Left ventricle myocardium inferior (tissue), 1 donor: ENCODE measurements at places on chromosomes 7 and 10. TPM values are rescaled to one million over a fixed set of nuclear protein-coding genes. Genes with fewer than 3 reads are reported as not detected.

Gene PDLIM1
- 358 TPM for total RNA-seq

Gene DNMBP
- total RNA-seq, result 7.7 TPM

Gene ANKRD61
- total RNA-seq, result not detected

Gene CHST12
- total RNA-seq, result 15.3 TPM

Gene MMD2
- total RNA-seq, result not detected

Gene TMEM130
- not detected for total RNA-seq

Gene PLXNA4
- total RNA-seq, result 18.1 TPM

Gene AGMO
- 0.36 TPM for total RNA-seq

Gene BEND7
- 14.7 TPM for total RNA-seq

Gene DNAJC9
- 8.6 TPM for total RNA-seq

Gene FZD1
- 14.1 TPM for total RNA-seq

Gene INSYN2A
- not detected for total RNA-seq

Gene GIMAP4
- total RNA-seq, result 31.2 TPM
